ENCODE measurements at places on chromosomes 16 and 17. TPM values are rescaled to one million over a fixed set of nuclear protein-coding genes. Genes with fewer than 3 reads are reported as not detected.

GRCh38 chr16:57316390-57317017, 32.0 kb upstream of the PLLP start:
- DNase-seq: no peak

- DNase-seq: no peak
These were observed 5.9 kb downstream of the HPR start for GRCh38 chr16:72068930-72069329.

DNA sequence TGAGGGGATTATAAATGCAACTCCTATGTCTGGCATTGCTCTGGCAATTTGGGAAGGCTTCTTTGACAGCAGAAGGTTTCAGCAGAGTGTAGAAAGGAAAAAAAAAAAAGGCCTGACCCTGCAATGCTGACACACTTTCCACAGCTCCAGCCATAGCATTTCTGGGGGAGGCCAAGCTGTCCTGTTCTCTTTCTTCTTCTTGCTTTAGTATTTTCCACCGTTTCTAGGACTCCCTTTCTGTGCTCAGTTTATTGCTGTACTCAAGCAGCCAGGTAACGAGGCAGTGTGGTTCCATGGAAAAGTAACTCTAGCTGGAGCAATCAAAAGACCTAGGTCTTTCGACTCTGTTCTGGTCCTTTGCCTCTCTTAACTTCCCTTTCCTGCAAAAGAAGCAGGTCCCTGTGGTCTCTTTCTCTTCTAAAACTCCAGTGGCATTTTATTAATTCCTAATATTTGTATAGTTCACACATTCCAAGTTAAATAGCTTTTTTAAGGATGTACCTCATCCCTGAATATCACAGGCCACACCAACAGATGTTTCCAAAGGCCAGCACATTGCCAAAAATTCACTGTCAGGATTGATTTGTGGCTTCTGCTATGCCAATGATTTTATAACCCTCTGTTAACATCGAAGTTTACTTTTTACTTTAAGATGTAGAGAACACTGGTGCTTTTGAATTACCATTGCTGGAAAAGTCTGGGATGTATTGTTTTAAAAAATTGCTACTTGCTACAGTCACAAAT, 90.3 kb upstream of the BCAR1 start:
- DNase-seq: no peak

GRCh38 chr17:49595980-49596379, 20.3 kb downstream of the NXPH3 start:
- no peak for DNase-seq

The NATD1 gene
- 21.2 TPM for total RNA-seq

GRCh38 chr17:79261355-79262072, 186.9 kb downstream of the ENGASE start:
- DNase-seq: no peak

GRCh38 chr16:50668368-50669008, 12.6 kb downstream of the SNX20 start:
- no peak for DNase-seq

- DNase-seq: no peak
These were observed 21.2 kb downstream of the ERAL1 start for GRCh38 chr17:28875848-28876550.

The TPSG1 gene
- not detected for total RNA-seq

GRCh38 chr17:31593806-31594205, 202.3 kb downstream of the RAB11FIP4 start:
- DNase-seq: peak; percentile 76

Data from gastrocnemius medialis (tissue), 4 donors.